Activated T-helper 1 cell treated with Interleukin-2 at 50 U/mL for 16 hours (primary cell): ENCODE measurements at places on chromosomes 13 and 19.

GRCh38 chr13:45339867-45340266 lies 1.1 kb downstream of the TPT1 start:
- no peak for DNase-seq

GRCh38 chr13:86608701-86609100 lies 809.5 kb upstream of the SLITRK6 start:
- no peak for DNase-seq

- no peak for DNase-seq
Observed at GRCh38 chr13:34654203-34654602, 287.9 kb upstream of the NBEA start.

- DNase-seq, result no peak
Observed at GRCh38 chr13:103243495-103243894, 177.3 kb upstream of the SLC10A2 start.

GRCh38 chr19:47049307-47049700 lies 880 bp upstream of the TMEM160 start:
- no peak for DNase-seq

- no peak for DNase-seq
Observed at GRCh38 chr13:42354241-42355091, 82.5 kb downstream of the AKAP11 start.

GRCh38 chr13:71079638-71080037 lies 787.4 kb downstream of the DACH1 start:
- DNase-seq, result no peak

DNA sequence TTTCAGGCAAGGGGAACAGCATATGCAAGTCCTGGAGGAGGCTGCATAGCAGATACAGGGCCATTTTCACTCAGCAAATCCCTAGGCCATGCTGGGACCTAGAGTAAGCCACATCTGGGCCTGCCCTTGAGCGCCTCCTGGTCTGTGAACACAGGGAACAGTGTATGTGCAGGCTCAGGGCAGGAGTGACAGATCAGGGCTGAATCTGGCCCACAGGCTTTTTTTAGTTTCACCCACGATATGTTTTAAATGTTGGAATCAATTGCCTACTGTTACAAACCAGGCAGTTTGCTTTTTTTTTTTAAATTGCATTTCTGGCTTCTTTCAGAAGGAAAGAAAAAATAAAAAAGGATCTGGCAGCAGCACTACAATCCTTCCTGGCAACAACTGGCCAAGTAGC lies 1.5 kb upstream of the TMEM145 start:
- no peak for DNase-seq

- DNase-seq, result no peak
Observed at GRCh38 chr19:52566588-52566987, 3.5 kb upstream of the ZNF701 start.

DNA sequence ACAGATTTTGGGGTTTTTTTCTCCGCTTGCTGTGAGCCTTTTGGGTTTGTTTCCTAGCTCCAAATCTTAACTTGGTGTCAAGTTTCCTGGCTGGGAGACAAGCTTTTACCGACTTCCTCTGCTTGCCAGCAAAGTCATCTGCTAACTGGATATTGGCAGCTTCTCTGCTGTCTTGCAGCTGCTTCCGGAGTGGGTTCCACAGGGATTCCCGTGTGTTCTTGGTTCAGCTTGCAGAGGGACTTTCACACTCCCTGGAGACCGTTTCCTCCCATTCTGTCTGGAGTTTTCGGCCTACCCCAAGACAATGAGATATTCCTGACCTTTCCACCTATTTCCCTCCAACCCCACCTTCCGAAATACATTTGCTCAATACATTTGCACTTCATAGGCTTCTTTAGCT lies 2.2 kb upstream of the COLGALT1 start:
- DNase-seq, result no peak

DNA sequence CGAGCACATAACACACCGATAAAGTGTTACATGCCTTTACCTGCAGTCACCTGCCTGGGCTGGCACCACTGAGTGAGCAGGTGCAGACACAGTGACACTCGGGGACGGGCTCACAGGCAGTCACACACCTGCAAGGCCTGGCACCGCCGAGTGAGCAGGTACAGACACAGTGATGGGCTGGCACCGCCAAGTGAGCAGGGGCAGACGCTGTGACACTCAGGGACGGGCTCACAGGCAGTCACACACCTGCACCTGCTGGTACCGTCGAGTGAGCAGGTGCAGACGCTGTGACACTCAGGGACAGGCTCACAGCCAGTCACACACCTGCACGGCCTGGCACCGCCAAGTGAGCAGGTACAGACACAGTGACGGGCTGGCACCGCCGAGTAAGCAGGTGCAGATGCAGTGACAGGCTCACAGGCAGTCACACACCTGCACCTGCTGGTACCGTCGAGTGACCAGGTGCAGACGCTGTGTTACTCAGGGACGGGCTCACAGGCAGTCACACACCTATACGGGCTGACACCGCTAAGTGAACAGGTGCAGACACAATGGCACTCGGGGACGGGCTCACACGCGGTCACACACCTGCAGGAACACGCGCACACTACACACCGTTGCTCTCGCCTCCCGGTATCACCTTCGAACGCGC lies 470 bp downstream of the ZNF835 start:
- no peak for DNase-seq

- DNase-seq, result no peak
Observed at GRCh38 chr13:29422015-29422414, 173.5 kb downstream of the SLC7A1 start.

DNA sequence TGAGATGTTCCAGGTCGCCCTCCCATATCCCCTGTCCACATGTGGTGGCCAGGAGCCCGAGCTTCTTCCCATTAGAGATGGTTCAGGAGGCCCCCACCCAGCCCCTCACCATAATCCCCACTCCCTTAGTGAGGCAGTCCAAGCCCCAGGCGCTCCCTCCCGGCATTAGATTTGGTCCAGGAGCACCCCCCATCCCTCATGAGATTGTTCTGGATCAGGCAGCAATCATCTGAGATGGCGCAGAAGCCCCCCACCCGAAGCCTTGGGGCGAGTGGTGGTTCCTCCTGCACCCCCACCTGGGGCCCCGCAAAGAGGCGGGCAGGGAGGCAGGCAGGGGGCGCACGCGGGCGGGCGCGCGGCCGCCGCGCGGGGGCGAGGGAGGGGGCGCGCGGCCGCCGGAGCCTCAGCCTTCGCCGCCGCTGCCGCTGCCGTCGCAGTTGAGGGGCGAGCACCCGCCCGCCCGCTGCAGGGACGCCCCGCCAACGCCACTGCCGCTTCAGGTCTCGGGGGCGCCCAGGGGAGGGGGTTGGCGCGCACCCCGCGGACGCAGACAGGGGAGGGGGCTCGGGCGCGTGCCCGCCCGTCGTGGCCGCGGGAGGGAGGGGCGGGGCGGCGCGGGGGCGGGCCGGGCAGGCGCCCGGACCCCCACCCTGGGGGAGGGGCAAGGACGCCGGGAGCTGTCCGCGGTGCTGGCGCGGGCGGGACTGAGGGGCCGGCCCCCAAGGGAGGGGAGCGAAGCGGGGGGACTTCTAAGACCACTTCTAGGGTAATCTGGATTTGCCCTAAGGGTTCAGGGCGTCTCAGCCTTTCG lies 46.4 kb upstream of the SHKBP1 start:
- DNase-seq, result no peak

DNA sequence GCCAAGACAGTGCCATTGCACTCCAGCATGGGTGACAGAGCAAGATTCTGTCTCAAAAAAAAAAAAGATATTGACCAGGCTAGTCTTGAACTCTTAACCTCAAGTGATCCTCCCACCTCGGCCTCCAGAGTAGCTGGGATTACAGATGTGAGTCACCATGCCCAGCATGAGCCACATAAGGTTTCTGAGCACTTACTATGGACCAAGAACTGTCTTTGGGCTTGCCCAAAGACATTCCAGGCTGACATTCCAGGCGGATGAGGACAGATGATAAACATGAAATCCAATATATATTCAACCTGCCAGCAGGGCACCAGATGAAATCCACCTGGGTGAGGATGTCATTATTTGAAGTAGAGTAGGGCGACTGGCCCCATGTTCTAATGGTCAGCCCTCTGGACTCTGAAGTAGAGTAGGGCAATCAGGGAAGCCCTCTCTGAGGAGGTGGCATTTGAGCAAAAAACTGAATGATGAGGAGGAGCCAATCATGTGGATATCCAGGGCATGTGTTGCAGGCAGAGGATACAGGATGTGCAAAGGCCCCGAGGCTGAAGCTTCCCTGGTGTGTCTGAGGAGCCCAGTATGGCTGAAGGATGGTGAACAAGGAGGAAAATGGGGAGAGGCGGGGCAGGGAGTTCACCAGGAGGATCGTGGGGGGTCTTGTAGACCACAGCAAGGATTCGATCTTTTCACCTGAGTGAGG lies 4.0 kb downstream of the C19orf38 start:
- no peak for DNase-seq

DNA sequence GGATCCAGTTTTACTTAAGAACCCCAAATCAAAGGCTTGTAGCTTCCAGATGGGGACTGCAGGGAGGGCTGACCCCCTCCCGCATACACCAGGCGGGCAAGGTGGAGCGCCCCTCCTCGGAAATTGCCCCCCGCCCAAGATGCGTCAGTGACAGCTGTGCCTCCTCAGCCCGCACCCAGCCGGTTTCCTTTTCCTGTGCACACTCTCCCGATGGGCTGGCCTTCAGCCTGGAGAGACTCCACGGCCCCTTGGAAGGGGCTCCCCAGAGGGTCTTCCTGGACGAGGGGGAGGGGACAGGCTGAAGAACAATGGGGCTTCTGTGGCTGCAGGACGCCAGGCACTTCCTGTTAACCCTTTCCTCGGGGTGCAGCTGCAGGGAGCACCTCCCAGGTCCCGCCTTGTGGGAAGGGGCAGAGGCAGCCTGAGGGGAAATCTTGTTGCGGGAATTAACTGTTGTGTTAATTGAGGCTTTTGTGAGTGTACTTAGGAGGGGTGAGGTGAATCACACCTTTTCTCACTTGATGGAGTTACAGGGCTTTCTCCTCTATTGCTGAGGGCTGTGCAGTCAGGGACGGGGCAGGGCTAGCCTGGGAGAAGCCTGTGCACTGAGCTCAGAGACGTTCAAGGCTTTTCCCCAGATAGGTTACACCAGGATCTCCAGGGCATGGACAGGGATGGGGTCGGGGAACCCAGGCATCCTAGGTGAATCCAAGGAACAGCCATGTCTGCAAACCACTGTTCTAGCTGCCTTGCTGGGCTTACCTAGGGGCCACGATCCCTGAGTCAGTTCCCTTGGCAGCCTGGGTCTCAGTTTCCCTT lies 14.3 kb downstream of the IER2 start:
- DNase-seq, result peak; percentile 43

DNA sequence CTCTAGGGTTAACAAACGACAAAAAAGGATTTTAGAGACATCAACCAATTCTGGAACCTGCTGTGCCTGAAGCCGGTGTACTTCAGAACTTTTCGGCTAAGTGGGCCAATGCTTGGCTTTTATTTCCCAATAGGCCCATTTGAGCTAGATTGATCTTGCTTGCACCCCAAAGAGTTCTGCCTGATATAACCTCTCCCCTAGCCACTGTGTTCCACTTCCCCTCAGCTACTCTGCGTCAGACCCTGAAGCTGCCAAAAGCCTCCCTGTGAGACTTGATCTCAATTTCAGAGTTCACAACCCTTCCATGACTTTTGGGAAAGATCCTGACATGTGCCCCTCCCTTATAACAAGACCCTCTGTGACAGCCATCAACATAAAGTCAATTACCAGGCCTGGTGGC lies 5.6 kb upstream of the SIGLEC14 start:
- no peak for DNase-seq
